ENCODE measurements at places on chromosomes 16 and 17.

DNA sequence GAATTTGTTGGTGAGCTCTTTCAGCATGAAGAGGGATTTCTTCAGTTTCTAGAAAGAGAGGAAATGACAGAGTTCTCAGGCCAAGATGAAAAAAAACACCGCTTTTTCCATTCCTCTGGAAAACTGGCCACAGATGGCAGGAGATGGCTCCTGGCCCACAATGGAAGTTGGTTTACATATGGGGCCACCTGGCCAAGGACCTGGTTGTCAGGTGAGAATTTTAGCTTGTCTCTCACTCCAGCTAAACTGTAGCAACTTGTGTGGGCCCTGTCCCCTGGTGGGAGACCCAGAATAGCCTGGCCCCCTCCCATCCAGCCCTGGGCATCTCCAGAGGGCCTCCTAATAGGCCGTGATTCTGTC, 33.6 kb downstream of the LGALS9 start:
- DNase-seq, result no peak

- no peak for DNase-seq
Measured at GRCh38 chr16:66263973-66264310, 102.5 kb upstream of the CDH5 start.

- peak; percentile 55 for DNase-seq
Measured at GRCh38 chr16:4700380-4700996, 7.1 kb downstream of the NUDT16L1 start.

DNA sequence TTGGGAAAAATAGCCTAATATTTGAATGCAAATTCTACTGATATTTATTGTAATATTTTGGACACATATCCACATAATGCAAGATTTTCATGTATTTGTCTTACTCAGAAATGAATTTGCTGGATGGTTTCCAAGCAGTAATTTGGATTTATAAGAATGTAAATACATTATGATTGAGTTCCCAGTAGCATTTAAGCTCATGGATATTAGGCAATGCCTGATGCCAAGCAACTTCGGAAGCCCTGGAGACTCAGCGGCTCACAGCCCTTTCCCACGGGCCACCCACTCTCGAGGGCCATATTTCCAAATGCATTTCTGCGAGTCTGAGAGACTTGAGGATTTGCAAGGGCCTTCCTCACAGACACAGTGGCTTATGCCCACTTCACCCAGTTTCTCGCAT, 62.1 kb upstream of the MYOCD start:
- no peak for DNase-seq

DNA sequence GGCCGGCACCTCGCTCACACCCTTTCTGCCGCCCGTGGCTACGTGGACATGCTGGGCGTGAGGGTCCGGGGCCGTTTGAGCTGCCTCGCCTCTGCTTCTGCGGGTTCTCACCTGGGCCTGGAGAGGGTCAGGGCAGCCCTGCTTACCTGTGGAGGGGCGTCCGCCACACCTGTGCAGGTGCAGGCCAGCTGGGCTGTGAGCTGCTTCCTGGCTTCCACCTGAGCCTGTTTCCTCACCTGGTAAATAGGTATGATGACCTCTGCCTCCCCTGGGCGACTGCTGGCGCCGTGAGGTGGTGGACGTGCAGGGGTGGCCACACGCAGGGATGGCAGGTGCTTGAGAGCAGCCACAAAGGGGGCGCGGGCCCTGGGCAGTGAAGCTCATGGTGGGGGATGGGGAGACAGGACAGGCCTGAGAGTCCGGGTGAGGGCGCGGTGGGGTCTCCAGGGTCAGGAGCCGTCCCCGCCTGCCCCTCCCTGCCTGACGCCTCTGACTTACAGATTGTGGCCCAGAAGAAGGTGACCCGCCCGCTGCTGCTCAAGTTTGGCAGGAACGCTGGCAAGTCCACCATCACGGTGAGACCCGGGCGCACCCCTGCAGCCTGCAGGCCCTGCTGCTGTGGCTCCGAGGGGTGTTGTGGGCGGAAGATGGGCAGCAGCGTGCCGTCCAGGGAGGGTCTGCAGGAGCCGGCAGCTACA, 7.8 kb downstream of the CPNE7 start:
- DNase-seq, result no peak

- peak; percentile 75 for DNase-seq
Measured at GRCh38 chr17:15981646-15982580, 17.6 kb downstream of the ZSWIM7 start.

GRCh38 chr17:66200685-66201092, 8.8 kb upstream of the CEP112 start:
- peak; percentile 79 for DNase-seq

- peak; percentile 49 for DNase-seq
Measured at GRCh38 chr17:17781591-17782496, 54.9 kb downstream of the SREBF1 start.

DNA sequence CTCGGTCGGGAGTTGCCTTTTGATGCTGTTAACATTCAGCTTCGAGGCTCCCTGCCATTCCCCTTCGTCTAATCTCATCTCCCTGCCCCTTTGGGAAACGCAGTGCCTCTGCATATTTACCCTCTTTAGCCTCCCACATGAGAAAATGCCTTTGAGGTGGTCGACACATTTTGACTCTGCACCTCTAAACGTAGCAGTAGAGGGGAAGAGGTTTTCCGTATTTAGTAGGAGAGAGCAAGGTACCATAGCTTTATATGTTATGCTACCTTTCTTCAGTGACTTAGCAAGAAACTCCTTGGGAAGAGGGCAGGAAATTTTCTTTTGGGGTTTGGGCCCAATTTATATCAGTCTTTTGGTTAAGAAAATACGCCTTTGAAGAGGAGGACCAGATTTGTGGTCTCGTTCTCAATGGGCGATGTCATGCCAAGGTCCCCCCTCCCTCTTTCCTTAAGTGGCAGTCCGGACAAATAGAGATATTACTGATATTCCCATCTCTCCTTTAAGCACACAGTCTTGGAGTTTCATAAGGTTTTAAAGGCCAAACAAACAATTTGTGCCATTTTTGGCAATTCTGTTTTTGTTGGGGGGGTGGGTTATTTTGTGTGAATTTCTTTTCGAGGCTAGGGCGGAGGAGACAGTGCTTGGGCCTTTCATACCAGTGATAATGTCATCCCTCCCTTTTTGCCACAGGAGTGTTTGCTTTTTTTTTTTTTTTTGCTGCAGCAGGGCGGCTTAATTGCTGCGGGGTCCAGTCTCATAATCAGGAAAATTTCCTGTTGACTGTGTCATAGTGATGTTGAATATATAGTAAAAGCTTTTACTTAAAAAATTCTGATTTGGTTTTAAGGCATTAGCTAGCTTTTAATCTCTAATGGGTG, 1.5 kb downstream of the PAFAH1B1 start:
- DNase-seq, result no peak

GRCh38 chr17:61481421-61481820, 29.2 kb downstream of the TBX4 start:
- no peak for DNase-seq

- no peak for DNase-seq
Measured at GRCh38 chr16:9949396-9949795, 232.8 kb downstream of the GRIN2A start.

GRCh38 chr16:51140112-51140511, 11.0 kb downstream of the SALL1 start:
- no peak for DNase-seq
